ENCODE measurements at places on chromosomes 16 and 17.

- peak; percentile 8 for DNase-seq
Measured at GRCh38 chr17:5249615-5250014, 15.0 kb upstream of the SCIMP start.

DNA sequence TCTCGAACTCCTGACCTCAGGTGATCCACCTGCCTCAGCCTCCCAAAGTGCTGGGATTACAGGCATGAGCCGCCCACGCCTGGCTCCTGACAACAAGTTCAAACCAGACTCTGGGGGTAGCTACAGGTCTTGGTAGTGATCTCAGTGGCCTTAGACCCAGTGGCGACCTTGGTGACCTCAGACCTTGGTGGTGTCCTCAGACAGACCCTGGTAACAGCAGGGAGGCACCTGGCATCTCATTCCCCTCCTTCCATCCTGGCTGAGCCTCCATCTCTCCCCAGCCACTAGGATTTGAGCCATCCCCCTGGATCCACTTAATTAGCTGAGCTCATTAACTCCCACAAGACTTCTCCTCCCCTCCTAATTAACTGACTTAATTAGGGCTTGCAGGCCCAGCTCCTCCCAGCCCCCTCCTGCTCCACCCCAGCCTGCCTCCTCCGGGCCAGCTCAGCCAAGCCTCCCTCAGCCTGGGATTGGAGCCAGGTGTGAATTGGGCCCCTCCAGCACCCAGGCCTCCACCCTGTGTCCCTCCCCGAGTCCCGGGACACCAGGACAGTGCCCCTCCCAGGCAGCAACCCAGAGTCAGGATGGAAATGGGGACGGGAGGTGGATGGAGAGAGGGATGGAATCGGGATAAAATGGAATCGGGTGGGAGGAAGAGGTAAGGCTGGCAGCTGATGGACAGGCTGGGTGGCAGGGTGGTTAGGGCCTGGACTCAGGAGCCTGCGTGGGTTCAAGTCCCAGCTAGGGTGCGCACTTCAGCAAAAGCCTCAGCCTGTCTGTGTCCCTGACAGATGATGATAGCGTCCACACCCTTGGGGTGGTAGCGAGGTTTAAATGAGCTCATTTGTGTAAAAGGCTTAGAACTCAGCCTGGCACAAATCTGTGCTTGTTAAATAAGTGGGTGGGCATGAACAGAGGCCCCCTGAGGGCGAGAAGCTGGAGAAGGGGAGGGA, 11.2 kb upstream of the SBK1 start:
- no peak for DNase-seq

DNA sequence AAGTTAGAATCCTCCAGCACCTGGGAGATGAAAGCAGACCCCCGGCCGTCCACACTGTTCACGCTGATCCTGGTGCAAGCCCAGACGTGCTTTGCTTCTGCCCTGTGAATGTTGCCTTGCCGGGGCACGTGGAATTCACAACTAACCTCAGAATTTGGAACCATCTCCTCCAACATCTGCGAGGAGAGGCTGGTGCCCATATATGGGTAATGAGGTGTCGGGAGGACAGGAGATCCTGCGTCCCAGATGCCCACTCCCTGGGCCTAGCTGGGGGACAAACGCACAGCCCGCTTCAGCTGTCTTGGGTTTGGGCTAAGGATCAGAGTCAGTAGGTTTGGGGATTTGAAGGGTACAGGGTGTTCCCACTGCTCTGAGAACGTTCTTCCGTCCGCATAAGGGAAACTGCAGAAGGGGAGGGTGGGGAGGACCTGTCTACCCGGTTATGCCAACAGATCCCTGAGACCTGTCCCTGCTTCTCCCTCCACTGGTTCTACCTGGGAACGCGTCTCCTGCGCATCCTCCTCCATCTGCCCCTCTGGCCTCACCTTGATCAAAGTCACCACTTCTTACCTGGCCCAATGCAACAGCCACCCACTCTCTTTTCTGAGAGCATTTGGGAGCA, 14.1 kb downstream of the PPL start:
- no peak for DNase-seq

DNA sequence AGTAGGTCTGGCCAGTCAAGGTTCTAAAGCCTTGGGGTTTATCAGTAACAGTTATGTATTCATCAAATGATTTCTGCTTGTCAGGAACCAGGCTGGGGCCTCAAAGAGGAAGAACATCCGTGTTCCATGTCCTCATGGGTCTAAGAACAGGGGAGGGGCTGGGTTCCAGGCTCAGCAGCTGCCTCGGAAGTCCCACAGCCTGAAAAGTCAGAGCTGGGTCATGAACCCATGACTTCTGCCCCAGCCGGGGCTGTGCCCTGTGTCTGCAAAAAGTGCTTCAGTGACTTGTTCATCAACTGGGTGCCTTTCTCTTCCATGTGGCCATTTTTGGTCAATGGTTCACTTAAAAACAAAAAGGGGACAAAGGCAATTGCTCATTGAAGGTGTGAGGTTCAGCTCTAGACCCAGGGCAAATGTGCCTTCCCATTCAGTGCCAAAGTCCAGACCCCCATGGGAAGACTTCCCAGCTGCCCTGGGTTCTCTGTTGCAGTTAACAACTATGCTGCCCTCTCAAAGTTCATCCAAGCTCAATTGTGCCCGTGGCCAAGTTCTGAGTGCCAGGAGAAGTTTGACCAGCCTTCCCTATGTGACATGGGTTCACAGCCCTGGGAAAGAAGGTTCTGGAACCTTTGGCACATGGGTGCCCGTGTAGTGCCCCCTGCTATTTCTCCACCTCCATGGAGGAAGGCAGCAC, 18.5 kb downstream of the TBKBP1 start:
- no peak for DNase-seq

DNA sequence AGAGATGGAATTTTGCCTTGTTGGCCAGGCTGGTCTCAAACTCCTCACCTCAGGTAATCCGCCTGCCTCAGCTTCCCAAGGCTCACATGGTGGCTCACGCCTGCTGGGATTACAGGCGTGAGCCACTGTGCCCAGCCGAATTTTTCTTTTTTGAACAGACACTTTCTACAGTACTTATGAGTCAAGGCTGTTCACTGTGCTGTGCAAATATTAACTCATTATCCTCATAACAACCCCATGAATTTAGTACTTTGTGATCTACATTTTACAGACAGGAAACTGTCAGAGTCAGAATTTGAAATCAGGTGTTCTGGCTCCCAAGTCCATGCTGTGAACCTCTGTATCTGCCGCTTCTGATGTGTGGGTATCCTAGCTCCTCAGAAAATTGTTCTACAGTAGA, 25.7 kb upstream of the RASL10B start:
- no peak for DNase-seq

GRCh38 chr17:61325382-61326073, 74.1 kb upstream of the TBX2 start:
- no peak for DNase-seq

- DNase-seq, result no peak
Measured at GRCh38 chr17:82272495-82273326, 789 bp downstream of the CSNK1D start.

- no peak for DNase-seq
Measured at GRCh38 chr17:3316836-3317235, 18.7 kb upstream of the OR3A1 start.

- DNase-seq, result no peak
Measured at GRCh38 chr17:76075364-76076145, 974 bp downstream of the GALR2 start.

- DNase-seq, result no peak
Measured at GRCh38 chr16:3458852-3459361, 15.4 kb downstream of the NAA60 start.

GRCh38 chr16:566475-567372, at the start of gene NHLRC4:
NHLRC4 (plus strand) TSS chr16:567005; CDS start chr16:568048, 1,043 bp downstream.
- DNase-seq, result no peak

GRCh38 chr16:28495795-28496749, 1.6 kb downstream of the APOBR start:
- no peak for DNase-seq

- DNase-seq, result no peak
Measured at GRCh38 chr16:19285431-19285830, at the start of gene CLEC19A. CLEC19A (plus strand) TSS chr16:19285731; CDS start chr16:19285852, 121 bp downstream.

GRCh38 chr17:8825802-8826201, 26.6 kb upstream of the MFSD6L start:
- DNase-seq, result no peak

GRCh38 chr17:14688134-14688533, 387.3 kb downstream of the HS3ST3B1 start:
- no peak for DNase-seq

DNA sequence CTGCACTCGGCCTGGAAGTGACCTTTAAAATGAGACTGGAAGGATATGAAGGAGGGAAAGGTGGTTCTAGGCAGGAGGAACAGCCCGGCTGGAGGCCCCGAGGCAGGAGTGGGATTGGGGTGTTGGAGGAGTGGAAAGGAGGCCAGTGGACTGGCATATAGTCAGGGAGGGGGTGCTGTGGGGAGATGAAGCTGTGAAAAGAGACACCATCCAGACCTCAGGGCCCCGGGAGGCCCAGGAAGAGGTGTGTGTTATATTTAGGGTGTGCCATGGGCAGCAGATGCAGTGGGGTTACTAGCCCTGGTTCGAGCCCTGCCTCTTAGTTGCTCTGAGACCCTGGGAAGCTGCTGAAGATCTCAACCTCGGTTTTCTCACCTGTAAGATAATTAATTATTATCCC, 18.9 kb upstream of the DOK4 start:
- no peak for DNase-seq

DNA sequence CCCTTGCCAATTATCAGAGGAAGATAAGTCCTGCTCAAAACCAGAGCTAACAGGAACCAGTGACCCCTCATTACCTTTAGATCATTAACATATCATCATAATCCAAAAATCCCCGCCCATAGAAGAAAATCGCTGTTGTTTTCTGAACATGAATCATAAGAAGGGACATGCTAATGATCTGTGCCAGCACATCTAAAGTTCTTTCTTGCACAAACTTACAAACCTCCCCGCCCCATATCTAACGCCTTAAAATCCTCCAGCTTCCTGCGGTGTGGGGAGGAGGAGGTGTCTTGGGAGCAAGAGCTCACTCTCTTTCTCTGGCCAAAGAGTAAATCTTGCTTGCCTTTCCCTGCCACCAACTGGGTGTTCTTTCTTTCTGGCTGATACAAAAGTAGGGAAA, 78.3 kb downstream of the IRX3 start:
- no peak for DNase-seq

DNA sequence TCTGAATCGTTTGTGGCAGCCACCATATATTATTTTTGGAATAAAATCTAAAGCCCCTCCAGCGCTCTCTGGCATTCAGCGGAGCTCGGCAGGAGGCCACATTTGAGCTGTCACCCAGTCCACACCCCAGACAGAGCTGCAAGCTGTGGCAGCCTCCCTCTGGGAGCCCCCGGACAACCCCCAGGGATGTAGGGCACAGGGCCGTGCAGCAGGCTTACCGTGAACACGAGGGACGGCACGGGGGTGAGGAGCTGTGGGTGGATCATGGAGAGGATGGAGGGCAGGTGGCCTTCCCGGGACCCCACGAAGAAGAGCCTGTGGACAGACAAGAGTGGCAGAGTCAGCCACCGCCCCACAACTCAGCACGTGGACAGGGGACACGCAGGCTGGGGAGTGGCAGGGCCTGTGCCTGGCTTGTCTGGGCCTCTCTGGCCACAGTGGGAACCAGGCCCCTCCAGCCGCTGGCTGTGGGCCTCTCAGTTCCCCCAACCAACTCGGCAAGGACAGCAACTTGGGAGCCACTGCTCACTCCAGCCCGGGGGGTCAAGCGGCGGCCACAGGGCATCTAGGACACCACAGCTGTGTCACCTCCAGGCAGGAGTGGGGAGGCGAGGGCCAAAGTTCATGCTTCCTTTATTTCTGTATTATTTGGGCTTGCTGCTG, 31.5 kb downstream of the SLC7A5 start:
- DNase-seq, result no peak

DNA sequence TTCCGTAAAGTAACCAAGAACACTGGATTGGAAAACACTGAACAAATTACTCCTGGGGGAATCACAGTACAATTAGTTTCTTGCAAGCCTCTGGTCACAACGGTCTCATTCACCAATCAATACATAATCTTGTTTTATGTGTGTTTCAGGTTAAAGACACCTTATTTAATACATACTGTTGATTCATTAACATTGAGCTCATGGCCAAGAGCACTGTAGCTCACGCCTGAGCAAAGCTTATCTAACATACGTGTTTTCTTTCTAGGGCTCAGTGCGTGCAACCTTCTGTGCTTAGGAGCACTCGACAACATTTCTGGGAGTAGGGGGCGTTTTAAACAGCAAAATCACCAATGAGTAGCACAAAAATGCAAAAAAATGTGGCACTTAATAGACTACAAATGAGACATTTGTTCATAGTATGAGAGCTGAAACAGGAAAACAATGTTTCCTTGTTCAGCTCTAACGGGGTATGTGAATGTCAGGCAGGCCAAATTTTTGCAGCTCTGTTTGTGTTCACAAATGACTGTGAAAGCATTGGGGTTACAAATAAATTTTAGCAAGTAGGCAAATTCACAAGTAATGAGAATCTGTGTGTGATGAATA, 206.2 kb downstream of the CNTNAP4 start:
- no peak for DNase-seq

GRCh38 chr16:55042556-55043432, 112.1 kb downstream of the IRX5 start:
- DNase-seq, result no peak

GRCh38 chr16:86573646-86574508, 4.5 kb upstream of the FOXL1 start:
- DNase-seq, result no peak

DNA sequence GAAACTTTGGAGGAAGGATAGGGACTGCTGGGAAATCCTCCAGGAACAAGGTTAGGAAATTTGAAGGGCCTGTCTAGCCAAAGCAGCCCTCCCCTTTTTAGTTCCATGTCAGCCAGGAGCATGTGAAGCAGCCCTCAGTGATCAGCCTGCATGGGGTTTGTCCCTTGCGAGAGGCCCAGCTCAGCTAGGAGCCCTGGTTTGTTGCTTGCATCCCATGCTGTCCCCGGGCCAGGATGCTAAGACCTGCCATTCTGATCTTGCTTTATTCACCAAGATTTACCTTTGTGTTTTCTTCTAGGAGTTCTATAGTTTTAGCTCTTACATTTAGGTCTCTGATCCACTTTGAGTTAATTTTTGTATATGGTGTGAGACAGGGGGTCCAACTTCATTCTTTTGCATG, 27.6 kb downstream of the CLUAP1 start:
- DNase-seq, result no peak

DNA sequence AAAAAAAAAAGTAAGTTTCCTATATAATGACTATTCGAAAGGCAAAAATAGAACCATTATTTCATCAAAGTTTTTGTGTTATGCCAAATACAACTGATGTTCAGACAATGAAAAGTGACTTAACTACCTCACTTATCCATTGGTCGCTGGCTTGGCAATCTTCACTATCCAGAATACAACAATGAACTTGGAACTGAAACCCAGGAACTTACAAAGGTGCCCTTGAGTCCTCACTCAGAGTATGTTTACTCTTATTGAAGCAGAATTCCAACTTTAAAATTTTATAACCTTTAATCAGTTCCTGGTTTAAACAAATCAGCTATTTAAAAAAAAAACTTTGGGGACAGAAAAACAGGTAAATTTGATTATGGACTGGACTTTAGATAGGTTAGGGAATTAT, 34.1 kb downstream of the HELZ start:
- DNase-seq, result no peak

GRCh38 chr16:74480150-74481029, 59.1 kb upstream of the CLEC18B start:
- DNase-seq, result no peak

- no peak for DNase-seq
Measured at GRCh38 chr16:3946604-3947180, 66.2 kb upstream of the CREBBP start.

- DNase-seq, result no peak
Measured at GRCh38 chr17:79101111-79101673, 26.6 kb downstream of the ENGASE start.

All from NCI-H2029 treated with DMSO at 0.1 percent for 48 hours (cell line).